ENCODE measurements at places on chromosomes 4 and X.

GRCh38 chr4:119299260-119299671 lies 22.7 kb downstream of the FABP2 start:
- peak overlapping the region; percentile 99 for H3K27ac ChIP-seq
- H3K4me1 ChIP-seq, result peaks cover 22% of the 10 kb centered on the region
- peak overlapping the region; percentile 98 for H3K4me3 ChIP-seq
- H3K27me3 ChIP-seq, result peaks cover 10% of the 10 kb centered on the region
- peaks cover 5% of the 10 kb centered on the region for H3K36me3 ChIP-seq

GRCh38 chrX:76428243-76429130 lies 977 bp downstream of the MAGEE1 start:
- H3K27me3 ChIP-seq, result peaks cover 5% of the 10 kb centered on the region
- DNase-seq, result peak; percentile 5

GRCh38 chr4:142554412-142554811 lies 291.7 kb downstream of the INPP4B start:
- no peak overlapping the region for H3K27ac ChIP-seq
- no peak overlapping the region for H3K4me3 ChIP-seq
- no peaks in the 10 kb centered on the region for H3K36me3 ChIP-seq
- peaks cover 8% of the 10 kb centered on the region for H3K4me1 ChIP-seq

DNA sequence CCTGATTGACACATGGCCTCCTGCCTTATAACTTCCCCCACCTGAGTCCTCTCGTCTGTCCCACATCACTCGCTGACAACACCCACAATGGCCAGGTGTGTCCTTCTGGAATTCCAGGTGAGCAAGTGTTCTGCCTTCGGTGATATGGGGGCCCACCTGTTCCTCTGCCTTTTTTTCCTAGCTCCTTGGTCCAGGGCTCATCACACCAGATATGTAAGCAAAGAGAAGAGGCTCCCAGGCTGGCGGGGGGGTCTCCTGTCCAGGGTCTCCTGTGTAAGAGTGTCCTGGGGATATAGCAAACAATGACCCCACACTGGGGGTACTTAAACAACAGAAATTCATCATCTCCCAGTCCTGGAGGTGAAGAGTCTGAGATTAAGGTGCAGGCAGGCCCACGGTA lies 25.2 kb downstream of the P2RY8 start:
- no peak overlapping the region for H3K4me3 ChIP-seq
- H3K36me3 ChIP-seq, result peaks cover 4% of the 10 kb centered on the region
- H3K27ac ChIP-seq, result no peak overlapping the region
- no peak for DNase-seq
- peaks cover 3% of the 10 kb centered on the region for H3K27me3 ChIP-seq
- no peaks in the 10 kb centered on the region for H3K4me1 ChIP-seq

GRCh38 chr4:74658116-74658515 lies 136.2 kb downstream of the BTC start:
- no peak overlapping the region for H3K4me3 ChIP-seq
- no peak overlapping the region for H3K27ac ChIP-seq
- DNase-seq, result no peak
- no peaks in the 10 kb centered on the region for H3K36me3 ChIP-seq
- H3K4me1 ChIP-seq, result no peaks in the 10 kb centered on the region

DNA sequence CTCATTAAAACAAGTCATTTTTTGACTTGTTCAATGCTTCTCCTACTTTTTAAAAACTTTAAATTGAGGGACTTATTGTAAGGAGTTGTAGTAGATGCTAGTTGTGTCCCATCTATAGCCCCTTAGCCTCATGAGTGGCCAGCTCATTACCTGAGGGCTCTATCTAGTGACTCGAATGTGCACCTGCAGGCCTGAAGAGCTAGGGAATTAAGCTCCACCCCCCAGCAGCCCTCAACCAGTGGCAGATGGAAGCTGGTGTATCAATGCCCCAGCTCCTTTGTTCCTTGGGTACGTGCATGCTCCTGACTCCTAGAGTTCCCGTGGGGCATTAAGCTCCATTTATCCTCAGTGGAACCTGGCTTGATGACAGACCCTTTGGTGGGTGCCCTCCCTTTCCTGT lies 146.7 kb upstream of the FAM9B start:
- H3K27me3 ChIP-seq, result no peaks in the 10 kb centered on the region
- no peak for DNase-seq

DNA sequence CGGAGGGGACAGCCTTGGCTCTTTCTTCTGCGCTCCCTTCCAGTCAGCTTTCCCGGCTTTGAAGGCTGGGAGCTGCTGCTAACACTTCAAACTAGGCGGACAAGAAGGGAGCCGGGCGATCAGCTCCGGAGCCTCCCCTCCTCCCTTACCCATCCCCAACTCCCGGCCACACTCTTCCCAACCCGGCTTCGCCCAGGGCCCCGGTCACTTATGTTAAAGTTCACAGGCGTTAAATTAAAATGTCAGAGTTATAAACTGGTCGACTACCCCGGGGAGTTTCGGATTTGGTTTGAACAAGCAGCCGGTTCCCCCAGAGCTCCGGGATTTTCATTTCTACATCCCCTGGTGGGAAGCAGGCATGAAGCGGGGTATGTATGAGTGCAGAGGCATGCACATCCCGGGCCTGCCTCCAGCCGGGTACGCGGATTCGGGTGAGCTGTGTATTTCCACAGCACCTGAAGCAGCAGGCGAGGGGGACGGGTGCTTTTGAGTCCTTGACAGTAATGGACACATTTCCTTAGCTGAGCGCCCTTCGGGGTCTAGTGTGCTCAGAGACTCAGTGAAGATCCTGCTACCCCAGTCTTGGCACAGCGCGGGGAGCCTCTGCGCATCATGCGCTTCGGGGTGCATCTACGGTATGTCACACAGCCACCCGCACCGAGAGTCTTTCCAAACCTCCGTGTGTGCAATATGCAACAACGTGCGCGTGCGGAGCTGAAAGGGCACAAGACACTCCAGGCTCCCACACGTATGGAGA lies 880 bp downstream of the UNC5C start:
- H3K27ac ChIP-seq, result no peak overlapping the region
- H3K4me1 ChIP-seq, result peaks cover 34% of the 10 kb centered on the region
- H3K36me3 ChIP-seq, result no peaks in the 10 kb centered on the region
- H3K27me3 ChIP-seq, result peaks cover 13% of the 10 kb centered on the region
- peak; percentile 28 for DNase-seq

GRCh38 chrX:63809173-63809572 lies 24.2 kb upstream of the ARHGEF9 start:
- H3K36me3 ChIP-seq, result no peaks in the 10 kb centered on the region
- H3K4me3 ChIP-seq, result no peak overlapping the region
- H3K4me1 ChIP-seq, result no peaks in the 10 kb centered on the region
- no peak for DNase-seq

DNA sequence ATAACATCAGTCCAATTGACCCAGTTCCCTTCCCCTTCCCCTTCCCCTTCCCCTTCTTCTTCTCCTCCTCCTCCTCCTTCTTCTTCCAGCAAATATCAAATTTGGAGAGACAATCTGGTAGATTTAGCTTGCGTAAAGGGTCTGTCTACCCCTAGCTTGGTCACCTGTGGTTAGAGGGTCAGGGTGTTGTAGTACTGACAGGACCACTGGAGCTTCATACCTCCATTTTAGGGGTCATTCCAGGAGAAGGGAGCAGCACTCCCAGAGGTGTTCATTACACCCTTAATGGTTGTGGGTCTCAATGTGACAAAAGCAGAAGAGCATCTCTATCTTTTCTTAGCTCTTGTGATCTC lies 3.7 kb upstream of the FGB start:
- H3K4me1 ChIP-seq, result no peaks in the 10 kb centered on the region
- no peak for DNase-seq
- no peak overlapping the region for H3K4me3 ChIP-seq
- H3K27ac ChIP-seq, result no peak overlapping the region
- H3K36me3 ChIP-seq, result no peaks in the 10 kb centered on the region

DNA sequence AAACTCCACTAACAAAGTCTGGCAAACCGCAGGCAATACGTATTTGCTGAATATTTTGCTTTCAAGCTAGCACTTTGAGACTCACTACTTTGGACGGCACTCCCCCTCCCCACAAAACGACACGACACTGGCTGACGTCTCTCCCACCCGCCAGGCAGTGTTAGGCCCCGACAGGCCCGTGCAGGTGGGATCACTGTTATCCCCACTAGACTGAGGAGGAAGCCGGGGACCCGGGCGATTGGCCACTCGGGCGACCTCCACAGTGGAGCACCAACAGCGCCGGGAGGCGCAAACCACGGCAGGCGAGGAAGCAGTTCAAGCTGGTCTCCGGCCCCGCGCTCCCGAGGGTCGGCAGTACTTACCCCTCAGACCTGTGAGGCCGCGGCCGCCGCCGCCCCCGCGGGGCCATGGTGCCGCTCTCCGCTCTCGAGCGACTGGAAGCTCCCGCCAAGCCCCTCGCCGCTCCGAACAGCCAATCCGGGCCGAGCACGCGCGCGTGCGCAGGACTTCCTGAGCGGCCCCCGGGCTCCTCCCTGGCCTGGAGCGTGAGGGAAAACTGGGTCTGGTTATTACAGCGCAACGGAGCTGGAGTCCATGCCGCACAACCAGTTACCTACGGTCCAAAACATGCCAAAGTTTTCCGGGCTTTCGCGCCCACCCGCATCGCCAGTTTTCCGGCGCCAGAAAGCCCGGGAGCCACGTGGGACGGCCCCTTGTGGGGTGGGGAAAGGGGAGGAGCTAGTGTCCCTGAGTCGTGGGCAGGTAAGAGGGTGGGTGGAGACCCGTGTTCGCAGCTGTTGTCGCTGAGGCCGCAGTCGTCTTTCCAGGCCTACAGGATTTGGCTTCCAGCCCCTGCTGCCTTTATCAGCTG lies at the start of gene CENPU:
CENPU (minus strand) TSS at position 443 of the 871 bp plus-strand sequence; CDS start at position 409, 34 bp downstream.
- H3K4me3 ChIP-seq, result peak within 1 kb of the TSS; percentile 96
- H3K36me3 ChIP-seq, result no peaks in the 10 kb centered on the region
- peak; percentile 99 for DNase-seq
- H3K27me3 ChIP-seq, result no peaks in the 10 kb centered on the region
- H3K4me1 ChIP-seq, result peaks cover 5% of the 10 kb centered on the region

GRCh38 chr4:156892805-156893204 lies 78.8 kb downstream of the PDGFC start:
- H3K4me3 ChIP-seq, result no peak overlapping the region
- H3K4me1 ChIP-seq, result peaks cover 9% of the 10 kb centered on the region
- H3K36me3 ChIP-seq, result no peaks in the 10 kb centered on the region
- no peaks in the 10 kb centered on the region for H3K27me3 ChIP-seq
- no peak overlapping the region for H3K27ac ChIP-seq

Measured in endothelial cell (in vitro differentiated cells).